ENCODE measurements at places on chromosomes 4 and X.

DNA sequence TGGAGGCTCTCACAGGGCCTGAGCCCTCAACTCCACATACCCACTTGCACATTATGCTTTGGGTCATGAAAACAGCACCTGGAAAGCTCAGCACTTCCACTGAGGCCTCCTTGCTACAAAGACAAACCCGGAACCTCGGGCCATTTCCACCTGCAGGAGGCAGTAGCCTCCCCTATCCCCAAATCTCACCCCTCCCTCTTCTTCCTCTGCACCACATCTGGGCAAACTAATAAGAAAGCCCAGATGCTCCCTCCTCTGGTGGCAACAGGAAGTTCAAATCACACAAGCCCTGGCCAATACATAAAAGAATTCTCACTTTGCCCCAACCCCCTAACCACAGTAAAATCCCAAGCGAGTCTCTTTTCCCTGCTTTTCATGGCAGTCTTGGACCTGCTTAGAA lies 136.4 kb downstream of the MAPK10 start:
- no peak for DNase-seq

DNA sequence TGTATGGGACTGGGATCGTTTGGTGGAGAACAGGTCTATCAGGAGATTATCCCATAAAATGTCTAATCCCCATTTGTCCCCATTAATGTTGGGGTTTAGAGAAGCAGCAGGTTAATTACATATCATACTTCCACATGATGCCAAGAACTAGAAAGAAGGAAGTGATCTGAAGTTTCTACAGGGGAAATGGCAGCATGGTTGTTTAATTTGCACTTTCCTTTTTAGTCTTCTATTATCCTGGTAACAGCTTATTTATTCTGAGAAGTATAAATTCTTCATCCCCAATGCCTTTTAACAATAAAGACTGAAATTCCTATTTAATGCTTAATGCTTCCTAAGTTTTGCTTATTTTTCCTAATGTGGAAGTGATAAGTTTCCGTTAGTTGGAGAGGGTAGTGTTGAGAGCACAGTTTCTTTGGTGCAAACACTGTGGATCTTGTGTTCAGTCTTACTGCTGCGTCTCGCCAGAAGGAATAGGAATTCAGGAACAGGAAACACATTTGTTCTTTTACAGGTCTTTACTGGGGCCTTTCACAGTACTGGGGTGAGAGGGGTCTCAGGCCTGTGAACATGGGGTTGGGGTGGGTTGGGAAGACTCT lies 59.5 kb upstream of the TADA2B start:
- DNase-seq = no peak

GRCh38 chrX:100649550-100650356 lies 5.8 kb downstream of the SRPX2 start:
- no peak for DNase-seq

DNA sequence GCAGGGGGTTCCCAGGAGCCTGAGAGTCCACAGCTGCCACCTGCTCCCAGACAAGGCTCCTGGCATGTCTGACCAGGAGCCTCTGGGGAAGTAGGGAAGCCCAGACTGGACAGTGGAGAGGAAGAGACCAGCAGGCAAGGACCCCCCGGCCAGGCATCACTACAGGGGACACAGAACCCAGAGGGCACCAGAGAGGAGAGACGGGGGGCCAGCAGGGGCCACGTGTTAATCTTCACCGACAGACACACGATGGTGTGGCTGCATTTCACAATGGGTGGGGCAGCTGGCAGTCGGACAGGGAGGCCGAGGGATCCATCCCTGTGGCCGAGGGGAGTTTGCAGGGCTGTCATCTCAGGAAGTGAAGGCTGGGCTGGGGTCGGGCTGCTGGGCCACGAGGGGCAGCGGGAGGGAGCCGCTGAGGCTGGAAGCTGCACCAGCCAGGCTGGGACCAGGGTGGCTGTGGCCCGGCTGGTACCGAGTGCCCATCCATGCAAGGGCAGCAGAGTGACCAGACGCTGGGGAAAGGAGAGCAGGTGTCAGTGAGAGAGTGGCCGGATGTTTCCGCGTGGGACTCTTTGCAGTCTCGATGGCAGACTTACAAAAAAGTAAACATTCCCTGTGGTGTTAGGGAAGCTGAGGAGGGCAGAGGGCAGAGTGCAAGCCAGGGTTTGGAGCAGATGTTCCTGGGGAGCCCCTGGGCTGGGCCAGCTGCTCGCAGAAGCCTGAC lies 4.7 kb downstream of the PDE6B start:
- DNase-seq = no peak

DNA sequence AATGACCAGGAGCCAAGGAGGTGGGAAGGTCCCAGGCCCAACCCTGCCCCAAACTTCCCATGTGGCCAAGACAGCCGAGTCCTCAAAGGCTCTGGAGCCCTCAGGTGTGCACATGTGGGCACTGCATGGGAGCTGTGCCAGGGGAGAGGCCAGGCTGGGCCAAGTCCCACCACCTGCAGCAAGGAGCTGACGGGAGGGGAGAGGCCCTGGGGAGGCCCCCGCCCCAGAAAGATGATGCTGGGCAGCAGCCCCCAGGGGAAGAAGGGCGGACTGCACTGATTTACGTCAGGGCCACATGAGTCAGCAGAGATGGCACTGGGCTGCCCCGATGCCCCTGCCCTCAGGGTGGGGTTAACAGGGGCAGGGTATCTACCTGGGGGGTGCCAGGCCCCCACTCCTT lies 1.4 kb downstream of the L1CAM start:
- no peak for DNase-seq

GRCh38 chr4:125676156-125676555 lies 361.4 kb downstream of the FAT4 start:
- DNase-seq = no peak

DNA sequence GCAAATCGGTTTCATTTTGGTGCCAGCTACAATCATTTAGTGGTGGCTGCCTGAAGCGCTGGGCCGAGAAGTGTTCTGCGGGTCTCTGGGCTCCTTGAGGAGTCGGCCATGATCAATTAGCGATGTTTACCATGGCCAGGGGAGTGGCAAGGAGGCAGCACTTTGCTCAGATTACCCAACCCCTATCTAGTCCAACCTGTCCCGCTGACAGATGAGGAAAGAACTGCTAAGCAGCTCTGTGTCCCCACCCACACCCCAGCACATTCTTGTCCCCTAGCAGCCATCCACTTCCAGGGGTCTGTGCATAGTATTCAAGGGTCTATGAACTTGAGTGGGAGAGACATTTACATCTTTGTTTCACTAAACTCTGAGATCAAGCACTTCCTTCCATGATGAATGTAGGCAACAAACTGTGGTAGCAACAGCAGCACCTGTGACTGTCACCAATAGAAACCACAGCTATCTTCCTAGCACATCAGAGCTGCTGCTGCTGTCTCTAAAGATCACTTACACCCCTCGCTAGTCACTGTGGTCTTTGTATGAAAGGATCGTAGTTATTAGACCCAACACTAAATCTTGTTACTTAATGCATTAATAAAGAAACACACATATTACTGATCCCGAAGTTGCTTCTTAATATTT lies 331.6 kb downstream of the BCOR start:
- no peak for DNase-seq

- DNase-seq = peak; percentile 72
These were observed at the start of gene AFF1 for GRCh38 chr4:86934771-86935565. AFF1 (plus strand) TSS chr4:86935011; CDS start chr4:86948534, 13,523 bp downstream.

GRCh38 chr4:102259081-102259480 lies 86.2 kb downstream of the SLC39A8 start:
- DNase-seq = no peak

GRCh38 chrX:110043506-110043905 lies 40.6 kb downstream of the TMEM164 start:
- no peak for DNase-seq

DNA sequence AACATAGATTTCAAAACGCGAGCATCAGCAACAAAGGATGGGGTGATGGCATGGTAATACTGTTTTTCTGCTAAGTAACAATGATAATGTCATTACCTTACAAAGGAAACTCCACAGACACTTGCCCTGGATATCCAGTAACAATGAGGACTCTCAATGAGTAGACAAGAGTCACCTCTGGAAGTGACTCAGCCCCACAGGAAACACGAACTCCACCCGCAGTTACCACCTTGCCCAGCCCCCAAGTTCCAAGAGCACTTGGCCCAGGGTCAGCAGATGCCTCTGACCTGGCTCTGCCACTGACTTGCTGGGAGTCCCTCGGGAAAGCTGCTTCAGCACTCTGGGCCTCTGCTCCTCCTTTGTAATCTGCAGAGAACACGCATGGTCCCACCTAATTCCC lies 110.3 kb upstream of the MAP3K15 start:
- DNase-seq = no peak

DNA sequence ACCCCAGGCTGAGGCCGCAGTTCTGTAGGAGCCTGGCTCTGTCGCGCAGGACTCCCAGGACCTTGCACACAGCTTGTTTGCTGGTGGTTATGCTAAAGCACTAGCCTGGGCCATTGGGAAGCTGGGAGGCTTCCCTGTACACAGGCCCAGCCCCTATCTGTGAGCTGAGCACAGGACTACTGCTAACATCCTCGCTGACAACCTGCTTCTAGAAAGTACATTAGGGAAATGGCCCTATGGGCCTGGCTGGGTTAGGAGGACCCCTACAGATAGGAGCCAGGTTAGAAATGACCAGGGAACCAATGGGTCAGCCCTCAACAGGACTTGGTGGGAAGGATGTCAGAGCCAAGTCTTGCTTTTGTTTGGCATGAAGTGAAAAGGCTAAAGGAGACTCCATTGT lies 219.4 kb upstream of the LNX1 start:
- DNase-seq = no peak

GRCh38 chr4:15436513-15436912 lies 8.7 kb downstream of the C1QTNF7 start:
- peak; percentile 41 for DNase-seq

GRCh38 chrX:113222305-113222704 lies 381.7 kb upstream of the AMOT start:
- DNase-seq = no peak

GRCh38 chr4:52704661-52705060 lies 45.6 kb upstream of the USP46 start:
- peak; percentile 58 for DNase-seq

GRCh38 chr4:148437439-148437838 lies 4.8 kb downstream of the NR3C2 start:
- DNase-seq = no peak

DNA sequence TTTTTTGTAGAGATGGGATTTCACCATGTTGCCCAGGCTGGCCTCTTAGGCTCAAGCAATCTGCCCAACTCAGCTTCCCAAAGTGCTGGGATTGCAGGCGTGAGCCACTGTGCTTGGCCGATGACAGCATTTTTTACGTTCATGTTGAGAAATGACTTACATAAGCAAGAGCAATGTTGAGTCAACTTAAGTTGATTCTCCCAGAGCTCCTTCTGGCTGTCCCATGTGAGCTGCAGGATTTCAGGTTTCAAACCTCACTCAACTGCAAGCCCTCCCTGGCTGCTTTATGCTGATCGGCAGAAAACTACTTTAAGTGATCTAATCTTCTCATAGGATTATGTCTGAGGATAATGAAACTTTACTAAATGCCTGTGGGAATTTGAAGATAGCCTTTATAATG lies 86.8 kb downstream of the GC start:
- DNase-seq = no peak

- DNase-seq = no peak
These were observed 2.0 kb downstream of the ATP6AP1 start for GRCh38 chrX:154430479-154430878.

GRCh38 chrX:135185795-135186443 lies 14.7 kb upstream of the CT55 start:
- peak; percentile 21 for DNase-seq

DNA sequence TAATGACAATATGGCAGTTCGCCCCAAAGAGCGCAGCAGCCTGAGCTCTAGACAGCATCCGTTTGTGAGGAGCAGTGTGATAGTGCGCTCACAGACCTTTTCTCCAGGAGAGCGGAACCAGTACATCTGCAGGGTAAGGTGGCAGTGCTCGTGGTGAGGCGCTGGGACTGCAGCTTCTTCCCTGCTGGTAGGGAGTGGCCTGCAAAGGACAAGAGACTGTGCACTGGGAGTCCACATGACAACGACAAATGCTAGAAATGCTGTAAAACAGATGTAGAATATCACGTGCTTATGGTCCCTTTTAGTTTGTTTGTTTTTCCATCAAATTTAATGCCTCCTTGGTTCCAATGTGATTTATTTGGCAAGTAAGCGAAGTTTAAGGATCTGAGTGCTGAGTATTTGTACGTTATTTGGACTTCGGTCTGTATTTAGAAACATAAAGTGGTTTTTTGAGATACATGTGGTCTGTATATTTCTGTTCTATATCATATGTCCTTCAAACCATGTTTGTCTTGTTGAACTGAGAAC lies 35.8 kb downstream of the CLDN22 start:
- DNase-seq = no peak

GRCh38 chr4:15525080-15525479 lies 55.4 kb downstream of the CC2D2A start:
- no peak for DNase-seq

GRCh38 chr4:3013839-3014350 lies 50.5 kb downstream of the GRK4 start:
- no peak for DNase-seq

DNA sequence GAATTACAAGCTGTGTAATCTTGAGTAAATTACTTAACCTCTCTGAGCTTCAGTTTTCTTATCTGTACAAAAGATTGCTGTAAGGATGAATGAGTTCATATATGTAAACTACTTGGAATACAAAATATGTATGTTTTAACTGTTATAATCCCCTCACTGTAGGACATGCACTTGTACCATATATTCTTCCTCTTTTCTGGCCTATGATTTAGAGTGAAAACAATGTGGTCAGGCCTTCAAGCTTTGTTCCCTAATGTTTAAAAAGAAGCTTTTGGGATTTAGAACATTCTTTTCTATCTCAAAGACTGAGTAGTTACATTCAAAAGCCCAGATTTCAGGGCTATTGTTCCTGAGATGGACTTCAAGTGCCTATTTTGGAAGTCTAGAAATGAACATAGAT lies 26.7 kb upstream of the GPRIN3 start:
- no peak for DNase-seq

DNA sequence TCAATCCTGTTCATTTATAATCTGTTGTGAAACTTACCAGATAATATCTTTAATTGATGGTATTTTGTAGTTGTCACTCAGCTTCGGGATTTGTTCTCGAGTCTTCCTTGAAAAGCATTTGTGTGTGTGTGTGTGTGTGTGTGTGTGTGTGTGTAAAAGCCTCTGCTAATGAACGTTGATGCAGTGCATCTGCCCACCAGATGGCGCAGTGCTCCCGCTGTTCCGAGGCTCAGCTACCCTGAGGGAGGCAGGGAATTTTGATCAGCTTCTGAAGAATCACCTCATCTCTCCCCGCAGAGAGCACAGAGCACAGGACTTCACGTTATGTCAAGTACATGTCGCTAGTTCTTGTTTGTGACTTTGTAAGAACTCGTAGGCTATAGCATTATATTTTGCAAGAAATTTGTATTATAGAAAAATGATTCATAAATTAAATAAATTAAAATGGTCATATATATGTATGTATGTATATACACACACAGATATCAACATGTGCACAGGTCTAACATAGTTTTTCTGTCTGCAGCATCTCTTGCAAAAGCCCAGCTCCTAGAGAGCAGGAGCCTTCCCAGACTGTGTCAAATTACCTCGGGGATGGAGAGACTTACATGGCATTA lies 316.7 kb upstream of the IGFBP7 start:
- DNase-seq = peak; percentile 36

- DNase-seq = no peak
These were observed 41.6 kb downstream of the EVC start for GRCh38 chr4:5752376-5753184.

- DNase-seq = no peak
These were observed 112.6 kb downstream of the EFNB1 start for GRCh38 chrX:68941385-68941952.
